ENCODE measurements at places on chromosomes 1 and 21. TPM values are rescaled to one million over a fixed set of nuclear protein-coding genes. Genes with fewer than 3 reads are reported as not detected.

Gene ABCB10
- total RNA-seq, result 20.2 TPM

Gene OPRD1
- 0.08 TPM for total RNA-seq

Gene FHAD1
- total RNA-seq, result 0.82 TPM

Gene SPTA1
- not detected for total RNA-seq

Gene LHX8
- total RNA-seq, result 1.2 TPM

Gene FCER1G
- not detected for total RNA-seq

Gene SRGAP2C
- total RNA-seq, result 12.0 TPM
